ENCODE measurements at places on chromosomes 13 and 19.

DNA sequence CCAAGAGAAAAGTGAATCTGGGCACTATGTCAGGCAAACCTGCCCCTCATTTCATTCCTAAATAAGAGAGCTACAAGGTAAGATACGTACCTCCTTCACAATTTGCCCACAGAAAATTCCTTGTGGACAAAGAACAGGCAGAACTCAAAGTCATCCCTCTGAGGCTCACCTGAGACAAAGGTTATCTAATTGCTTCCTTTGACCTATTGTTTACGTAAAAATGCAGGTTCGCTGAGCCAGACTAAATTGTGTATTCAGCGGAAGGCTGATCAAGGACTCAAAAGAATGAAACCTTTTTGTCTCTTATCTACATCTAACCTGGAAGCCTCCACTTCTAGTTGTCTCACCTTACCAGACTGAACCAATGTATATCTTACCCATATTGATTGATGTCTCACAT lies 213.3 kb downstream of the POSTN start:
- DNase-seq = no peak

GRCh38 chr13:93146584-93147297 lies 79.9 kb upstream of the GPC6 start:
- no peak for DNase-seq

- DNase-seq = no peak
These were observed 13.6 kb upstream of the DACT3 start for GRCh38 chr19:46674416-46675178.

DNA sequence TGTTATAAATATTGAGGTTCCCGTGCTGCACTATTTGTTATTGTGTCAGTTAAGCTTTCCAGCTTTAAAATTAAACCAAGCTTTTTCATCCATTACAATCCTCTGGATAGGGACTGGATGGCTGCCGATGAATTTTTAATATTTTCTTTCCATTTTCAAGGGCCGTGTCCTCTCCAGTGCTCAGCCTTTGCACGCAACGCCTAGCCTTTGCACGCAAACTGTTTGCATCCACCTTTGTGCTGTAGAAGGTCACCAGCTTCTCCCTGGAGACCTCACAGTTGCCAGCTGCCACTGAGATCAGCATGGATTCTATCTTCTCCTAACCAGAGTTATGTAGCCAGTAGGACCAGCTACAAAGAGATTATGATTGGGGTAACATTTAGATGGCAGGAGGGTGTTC lies 240.5 kb downstream of the SLC7A1 start:
- DNase-seq = no peak

DNA sequence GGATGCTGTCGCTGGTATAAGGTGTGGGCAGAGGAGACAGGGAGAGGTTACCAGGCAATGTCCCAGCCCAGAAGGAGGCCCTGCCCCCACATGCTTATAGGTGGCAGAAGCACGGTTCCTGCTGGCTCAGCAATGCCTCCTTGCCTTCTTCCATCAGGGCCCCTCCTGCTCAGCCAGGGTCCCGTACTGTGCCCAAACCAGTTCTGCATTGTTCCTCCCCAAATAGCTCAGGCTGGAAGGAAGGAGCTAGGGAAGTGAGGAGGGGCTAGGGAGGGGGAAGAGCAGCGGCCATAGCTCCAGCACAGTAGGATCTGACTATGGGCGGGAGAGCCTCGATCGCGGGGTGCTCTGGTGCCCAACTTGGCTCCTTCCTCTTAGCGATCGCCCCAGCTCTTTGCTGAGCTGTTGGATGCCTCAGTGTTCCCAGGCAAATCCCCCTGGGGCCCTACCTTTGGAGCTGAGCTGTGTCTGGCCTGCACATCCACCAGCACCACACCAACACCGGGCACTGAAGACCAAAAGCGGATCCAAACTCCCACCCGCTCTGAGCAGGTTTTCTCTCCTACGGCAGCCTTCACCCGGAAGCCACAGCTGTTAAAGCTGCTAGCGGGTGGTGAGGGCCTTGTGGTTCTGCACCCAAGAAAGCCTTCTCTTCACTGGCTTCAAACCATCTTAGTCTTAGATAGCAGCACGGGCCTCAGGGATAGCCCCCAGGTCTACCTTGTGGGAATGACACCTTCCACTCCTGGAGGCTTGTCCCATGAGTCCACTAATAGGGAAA lies 32.1 kb upstream of the PEPD start:
- DNase-seq = no peak
